ENCODE measurements at places on chromosomes 7 and 10.

- DNase-seq, result no peak
Observed at GRCh38 chr10:124105594-124105993, 12.2 kb upstream of the CHST15 start.

GRCh38 chr10:7397049-7398035 is 13.5 kb downstream of the SFMBT2 start:
- no peak for DNase-seq

- DNase-seq, result no peak
Observed at GRCh38 chr7:9030976-9031375, 597.6 kb downstream of the NXPH1 start.

- no peak for DNase-seq
Observed at GRCh38 chr7:96837593-96837992, 127.9 kb upstream of the SEM1 start.

- DNase-seq, result no peak
Observed at GRCh38 chr10:79437111-79437814, 8.2 kb downstream of the ZCCHC24 start.

GRCh38 chr10:133275684-133276092 is 980 bp downstream of the ADAM8 start:
- DNase-seq, result no peak

DNA sequence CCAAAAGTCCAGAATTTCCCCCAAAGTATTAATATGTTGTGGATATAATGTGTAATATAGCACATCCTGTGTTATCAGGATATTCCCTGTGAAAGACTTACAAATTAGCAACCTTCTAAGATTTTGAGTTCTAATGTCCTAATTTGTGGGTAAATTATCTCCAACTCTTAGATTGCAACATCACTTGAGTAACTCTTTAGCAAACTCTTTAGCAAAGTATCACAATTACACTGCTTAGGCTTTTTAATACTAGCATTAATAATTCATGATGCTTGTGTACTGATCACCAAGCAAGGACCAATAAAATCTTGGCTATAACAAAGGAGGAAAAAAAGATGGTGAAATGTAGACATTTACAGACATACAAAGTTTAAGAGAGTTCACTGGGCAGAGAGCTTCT is 27.7 kb downstream of the HIP1 start:
- DNase-seq, result no peak

DNA sequence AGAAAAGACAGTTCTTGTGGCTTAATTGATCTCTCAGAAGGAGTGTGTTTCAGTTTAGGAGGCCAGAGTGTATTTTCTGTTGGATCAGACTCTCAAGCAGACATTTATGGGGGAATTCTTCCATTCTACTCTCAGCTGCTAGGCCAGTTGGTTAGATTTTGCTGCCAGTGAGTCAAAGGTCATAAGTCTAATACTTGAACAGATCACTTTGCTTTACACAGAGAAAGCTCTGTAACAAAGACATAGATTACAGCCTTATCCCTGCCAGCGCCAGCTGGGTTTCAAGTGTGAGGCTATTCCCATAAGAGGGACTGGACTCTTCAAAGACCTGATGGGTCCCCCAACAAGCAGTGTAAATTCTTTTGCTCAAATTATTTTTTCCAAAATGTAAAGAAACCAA is 145.6 kb upstream of the SEMA3C start:
- no peak for DNase-seq

- no peak for DNase-seq
Observed at GRCh38 chr10:31780717-31781116, 147.9 kb downstream of the ARHGAP12 start.
